ENCODE measurements at places on chromosomes 16 and 17.

GRCh38 chr16:85897382-85897781 lies 1.6 kb upstream of the IRF8 start:
- DNase-seq = no peak

- DNase-seq = no peak
These were observed 74.4 kb downstream of the WSB1 start for GRCh38 chr17:27368151-27368795.

- DNase-seq = no peak
These were observed 29.4 kb downstream of the CNTROB start for GRCh38 chr17:7961421-7961820.

- DNase-seq = peak; percentile 31
These were observed at the start of gene NOG for GRCh38 chr17:56593646-56594319. Gene NOG, plus strand, starts transcription at chr17:56593699. Its CDS starts 525 bp downstream, at chr17:56594224.

DNA sequence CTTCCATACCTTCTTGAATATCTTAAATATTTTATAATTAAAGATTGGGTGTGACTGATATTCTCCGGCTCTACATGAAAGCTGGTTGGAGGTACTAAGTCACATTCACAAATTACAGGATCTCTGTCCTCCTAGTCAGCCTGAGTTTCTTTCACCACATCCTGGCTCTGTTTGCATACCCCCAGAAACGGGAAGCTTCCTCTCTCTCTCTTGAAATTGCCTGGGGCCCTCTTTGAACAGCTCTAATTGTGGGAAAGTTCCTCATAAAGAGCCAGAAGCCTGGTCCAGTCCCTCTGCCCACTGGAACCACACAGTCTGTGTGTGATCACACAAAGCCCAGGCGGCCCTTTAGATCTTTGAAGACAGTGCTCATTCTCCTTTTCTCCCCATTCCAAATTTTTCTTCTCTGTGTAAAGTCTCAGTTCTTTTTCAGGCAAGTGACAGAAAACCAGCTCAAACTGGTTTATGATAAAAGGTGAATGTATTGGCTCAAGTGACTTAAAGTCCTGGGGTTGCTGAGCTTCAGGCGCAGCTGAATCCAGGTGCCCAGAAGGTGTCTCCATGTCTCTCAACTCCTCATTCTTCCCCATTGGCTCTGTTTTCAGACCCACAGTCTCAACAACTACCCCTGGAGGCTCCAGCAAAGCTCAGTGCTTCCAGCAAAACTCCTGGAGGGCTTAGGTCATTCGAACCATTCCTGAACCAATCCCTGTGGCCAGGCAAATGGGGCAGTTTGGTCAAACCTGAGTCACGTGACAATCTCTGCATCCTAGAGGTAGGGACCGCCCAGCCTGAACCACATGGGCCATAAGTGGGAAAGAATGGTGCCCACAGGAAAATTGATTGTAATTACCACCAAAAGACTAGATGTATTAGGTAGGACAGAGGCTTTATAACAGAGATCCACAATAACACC lies 8.5 kb upstream of the RAI1 start:
- DNase-seq = no peak

DNA sequence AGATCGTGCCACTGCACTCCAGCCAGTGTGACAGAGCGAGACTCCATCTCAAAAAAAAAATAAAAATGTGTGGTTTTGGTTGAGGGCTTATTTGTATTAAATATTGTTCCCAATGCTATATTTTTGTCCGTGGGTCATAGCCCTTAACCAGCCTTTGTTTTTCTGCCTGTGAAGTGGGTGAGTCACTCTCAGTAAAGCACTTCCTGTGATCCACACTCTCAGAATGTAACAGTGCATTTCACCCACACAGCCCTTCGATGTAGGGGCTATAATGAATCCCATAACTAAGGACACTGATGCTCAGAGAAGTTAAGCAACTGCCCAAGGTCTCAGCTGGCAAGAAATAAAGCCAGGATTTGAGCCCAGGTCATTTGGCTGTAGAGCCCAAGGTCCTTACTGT lies 34.7 kb upstream of the POLR3E start:
- no peak for DNase-seq

DNA sequence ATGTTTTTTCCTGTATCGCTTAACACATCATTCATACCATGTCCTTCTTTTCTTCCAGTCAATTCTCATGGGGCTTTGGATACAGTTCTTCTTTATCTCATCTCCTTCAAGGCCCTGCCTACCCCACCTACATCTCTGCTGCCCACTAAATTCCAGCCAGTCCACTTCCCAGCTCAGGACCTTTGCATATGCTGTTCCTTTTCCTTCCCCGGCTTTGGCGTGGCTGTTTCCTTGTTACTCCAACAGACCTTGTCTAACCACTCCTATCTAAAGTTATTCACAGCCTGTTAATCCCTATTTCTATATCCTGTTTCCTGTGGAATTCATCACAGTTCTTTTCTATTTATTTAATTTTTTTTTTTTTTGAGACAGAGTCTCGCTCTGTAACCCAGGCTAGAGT lies 6.6 kb upstream of the STAT3 start:
- DNase-seq = no peak

DNA sequence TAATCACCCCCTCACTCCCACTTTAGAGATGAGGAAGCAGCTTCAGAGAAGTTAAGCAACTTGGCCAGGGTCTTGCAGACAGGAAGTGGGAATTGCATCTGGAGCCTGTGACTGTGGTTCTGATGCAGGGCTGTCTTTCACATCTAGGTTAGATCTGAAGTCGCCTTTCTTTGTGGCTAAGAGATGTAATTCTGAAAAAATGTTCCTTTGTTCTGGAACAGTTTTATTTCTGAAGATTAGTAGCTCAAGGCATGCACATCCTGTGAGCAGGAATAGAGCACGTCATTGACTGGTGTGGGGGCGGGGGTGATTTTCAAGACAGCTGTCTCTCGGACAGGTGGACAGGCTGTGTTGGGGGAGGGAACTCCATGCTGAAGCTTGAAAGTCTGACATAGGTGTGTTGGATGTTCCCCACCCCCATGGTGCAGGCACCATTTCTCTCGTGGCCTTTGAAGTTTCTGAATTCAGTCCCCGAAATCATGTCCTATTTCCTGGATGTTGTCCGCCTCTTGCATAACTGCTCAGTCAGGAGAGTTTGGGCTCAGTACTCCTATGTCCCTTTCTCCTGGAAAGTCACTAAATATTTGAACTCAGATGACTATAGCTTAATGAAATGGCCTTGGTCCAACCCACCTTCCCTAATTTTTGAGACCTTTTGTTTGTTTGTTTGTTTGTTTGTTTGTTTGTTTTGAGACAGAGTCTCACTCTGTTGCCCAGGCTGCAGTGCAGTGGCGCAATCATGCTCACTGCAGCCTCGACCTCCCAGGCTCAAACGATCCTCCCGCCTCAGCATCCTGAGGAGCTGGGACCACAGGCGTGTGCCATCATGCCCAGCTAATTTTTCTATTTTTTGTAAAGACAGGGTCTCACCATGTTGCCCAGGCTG lies 21.0 kb upstream of the HERPUD1 start:
- DNase-seq = peak; percentile 44

DNA sequence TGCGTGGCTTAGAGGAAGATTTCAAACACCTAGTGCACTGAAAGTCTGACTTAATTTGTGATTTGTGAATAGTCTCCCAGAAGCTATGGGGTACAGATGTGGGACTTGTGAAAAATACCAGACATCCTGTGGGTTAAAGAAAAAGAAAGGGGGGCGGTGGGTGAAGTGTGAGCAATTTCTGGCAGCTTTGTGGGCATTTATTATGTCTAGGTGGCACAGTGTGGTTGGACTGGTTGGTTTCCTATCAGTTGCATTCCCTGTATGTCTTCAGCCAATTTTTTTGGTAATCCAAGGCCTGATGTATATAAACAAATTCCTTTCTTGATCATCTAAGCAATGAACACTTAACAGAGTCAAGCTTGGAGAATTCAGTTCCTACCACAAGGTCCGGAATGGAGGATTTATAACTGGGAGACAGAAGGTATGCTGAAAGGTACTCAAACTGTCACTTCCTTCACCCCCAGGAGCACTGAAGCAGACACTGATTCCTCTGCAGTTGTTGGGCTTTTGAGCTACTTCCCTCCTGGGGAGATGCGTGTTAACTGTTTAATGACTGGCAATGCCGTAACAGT lies 211.6 kb downstream of the WWOX start:
- no peak for DNase-seq

- DNase-seq = no peak
These were observed 14.6 kb downstream of the SLC13A2 start for GRCh38 chr17:28487881-28488532.

- DNase-seq = peak; percentile 63
These were observed 19.2 kb downstream of the KDM8 start for GRCh38 chr16:27222249-27223225.

DNA sequence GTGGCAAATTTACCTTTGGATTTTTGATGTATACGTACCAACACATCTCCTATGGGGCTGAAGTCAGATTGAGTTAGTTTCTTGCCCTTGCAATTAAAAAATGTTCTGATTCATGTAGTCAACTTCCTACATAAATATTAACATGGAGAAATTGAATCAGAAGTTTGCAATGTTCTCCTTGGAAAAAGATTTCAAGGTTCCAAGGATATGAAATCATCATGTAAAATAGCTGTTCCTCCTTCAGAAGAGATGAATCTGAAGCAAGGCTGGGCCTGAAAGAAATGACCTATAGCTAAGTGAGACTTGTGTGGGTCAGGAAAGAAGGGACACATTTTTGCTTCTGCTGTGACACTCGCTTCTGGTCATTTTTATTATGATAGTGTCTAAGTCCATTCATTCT lies 131.7 kb downstream of the RGS9 start:
- DNase-seq = no peak

DNA sequence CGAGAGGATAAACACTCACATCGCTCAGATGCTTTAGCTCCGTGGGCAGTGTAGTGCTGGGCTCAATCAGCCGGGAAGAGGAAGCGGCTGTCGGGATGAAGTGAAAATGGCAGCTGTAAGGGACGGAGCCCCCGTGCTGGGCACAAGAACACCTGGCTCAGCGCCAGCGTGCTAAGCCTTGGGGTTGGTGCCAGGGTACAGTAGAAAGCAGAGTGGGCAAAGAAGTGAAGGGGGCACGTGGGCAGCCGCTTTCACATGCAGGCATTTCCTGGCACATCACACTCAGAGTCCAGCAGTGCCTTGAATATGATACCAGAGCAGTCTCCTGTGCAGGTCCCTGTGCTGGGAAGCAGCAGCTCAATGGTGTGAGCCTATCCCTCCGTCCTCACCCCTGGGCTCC lies 51.1 kb upstream of the FOXF1 start:
- no peak for DNase-seq

- no peak for DNase-seq
These were observed 358.7 kb downstream of the SLC39A11 start for GRCh38 chr17:72733619-72734282.

DNA sequence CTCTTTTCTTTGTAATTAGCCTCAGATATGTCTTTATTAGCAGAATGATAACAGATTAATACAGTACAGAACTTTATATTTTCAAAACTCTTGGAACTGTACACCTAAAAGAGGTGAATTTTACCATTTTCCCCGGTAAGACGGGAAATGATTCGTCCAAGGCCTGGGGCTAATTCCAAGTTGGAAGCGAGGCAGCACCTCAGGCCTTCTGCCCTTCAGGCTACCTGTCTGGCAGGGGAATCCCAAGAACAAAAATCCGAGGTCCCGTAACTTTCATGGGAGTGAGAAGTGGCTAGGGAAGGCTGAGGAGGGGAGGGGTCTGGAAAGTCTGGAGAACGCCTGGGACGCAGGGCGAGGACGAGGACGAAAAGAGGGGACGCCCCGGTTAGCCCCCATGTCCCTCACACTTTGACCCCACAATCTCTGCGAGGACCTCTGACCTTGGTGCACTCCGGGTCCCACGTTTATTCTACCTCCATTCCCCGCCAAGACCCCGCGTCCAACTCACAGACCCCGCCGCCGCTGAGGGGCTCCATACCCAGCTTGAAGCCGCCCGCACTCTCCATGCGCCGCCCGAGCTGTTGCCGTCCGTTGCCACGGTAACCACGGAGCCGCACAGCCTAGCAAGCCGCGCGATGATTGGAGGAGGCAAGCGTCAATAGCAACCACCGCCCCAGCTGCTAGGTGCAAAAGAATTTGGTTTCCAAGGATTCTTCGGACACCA lies at the start of gene HYDIN:
HYDIN (minus strand) TSS at position 601 of the 724 bp plus-strand sequence. CDS start 43,827 bp downstream, outside the sequence.
- no peak for DNase-seq

DNA sequence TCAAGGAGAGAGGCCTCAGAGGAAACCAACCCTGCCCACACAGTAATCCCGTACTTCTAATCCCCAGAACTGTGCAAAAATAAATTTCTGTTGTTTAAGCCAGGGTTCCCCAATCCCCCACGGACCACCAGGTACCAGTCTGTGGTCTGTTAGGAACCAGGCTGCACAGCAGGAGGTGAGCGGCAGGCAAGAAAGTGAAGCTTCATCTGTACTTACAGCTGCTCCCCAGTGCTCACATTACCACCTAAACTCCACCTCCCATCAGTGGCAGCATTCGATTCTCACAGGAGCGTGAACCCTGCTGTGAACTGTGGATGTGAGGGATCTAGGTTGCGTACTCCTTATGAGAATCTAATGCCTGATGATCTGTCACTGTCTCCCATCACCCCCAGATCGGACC lies 101.1 kb upstream of the CDC42EP4 start:
- no peak for DNase-seq

DNA sequence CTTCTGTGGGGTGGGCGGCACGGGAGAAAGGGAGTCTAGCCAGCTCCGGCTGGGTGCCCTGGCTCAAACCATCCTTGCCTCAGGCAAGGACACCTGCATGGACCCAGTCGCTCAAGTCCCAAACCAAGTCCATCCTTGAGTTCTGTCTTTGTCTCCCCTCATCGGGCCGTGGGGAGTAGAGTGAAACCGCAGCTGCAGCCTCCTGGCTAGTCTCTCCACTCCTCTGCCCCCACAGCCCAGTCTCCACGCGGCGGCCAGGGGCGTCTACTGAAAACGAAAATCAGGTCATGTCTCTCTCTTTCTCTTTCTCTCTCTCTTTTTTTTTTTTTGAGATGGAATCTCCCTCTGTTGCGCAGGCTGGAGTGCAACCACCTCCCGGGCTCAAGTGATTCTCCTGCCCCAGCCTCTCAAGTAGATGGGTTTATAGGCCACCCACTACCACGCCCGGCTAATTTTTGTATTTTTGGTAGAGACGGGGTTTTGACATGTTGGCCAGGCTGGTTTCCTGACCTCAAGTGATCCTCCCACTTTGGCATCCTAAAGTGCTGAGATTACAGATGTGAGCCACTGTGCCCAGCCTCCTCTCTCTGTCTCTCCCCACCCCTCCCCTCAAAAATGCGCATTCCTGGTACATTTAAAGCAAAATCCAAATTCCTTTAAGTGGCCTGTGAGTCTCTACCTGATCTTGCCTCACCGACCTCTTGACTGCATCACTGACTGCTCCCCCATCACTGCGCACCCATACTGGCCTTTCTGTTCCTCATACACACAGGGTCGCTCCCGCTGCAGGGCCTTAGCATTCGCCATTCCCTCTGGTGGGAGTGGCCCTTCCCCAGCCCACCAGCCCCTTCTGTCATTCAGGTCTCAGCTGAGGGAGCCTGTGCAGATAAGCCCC lies 17.7 kb upstream of the RMI2 start:
- DNase-seq = no peak

DNA sequence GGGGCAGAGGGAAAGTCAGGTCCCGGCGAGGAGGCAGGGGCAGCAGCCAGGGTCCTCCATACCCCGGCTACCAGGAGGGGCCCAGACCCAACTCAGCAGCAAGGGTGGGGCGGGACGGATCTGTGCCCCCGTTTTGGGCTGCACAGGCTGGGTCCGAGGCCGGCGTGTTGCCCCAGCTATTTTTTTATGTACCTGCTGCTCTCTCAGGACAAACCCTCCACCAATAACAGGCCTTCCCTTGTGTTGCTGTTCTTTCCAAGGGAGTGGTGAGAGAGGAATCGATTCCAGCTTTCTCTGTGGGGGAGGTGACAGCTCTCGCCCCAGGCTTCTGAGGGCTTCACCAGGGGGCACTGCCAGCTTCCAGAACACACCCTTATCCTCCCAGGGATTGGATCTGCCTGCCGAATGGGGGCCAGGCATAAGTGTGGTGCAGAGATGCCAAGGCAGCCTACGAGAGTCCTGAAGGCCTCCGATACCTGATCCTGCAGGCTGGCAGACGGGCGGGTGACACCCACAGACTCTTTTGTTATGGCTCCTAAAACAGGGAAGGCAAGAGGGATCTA lies 22.3 kb downstream of the RTN4RL1 start:
- no peak for DNase-seq
